ENCODE measurements at places on chromosomes 12 and 14. TPM values are rescaled to one million over a fixed set of nuclear protein-coding genes. Genes with fewer than 3 reads are reported as not detected.

FAM90A1 gene
- polyA plus RNA-seq = not detected

ERBB3 gene
- 0.78 TPM for polyA plus RNA-seq

PLCZ1 gene
- polyA plus RNA-seq = not detected

KRT7 gene
- polyA plus RNA-seq = not detected

PLXNC1 gene
- polyA plus RNA-seq = 76.3 TPM

KRT85 gene
- polyA plus RNA-seq = not detected

RIN3 gene
- not detected for polyA plus RNA-seq

LPCAT3 gene
- polyA plus RNA-seq = 14.4 TPM

NRIP2 gene
- polyA plus RNA-seq = not detected

GXYLT1 gene
- polyA plus RNA-seq = 2.9 TPM

IQSEC3 gene
- polyA plus RNA-seq = 5.4 TPM

C1QL4 gene
- polyA plus RNA-seq = 13.7 TPM

TAS2R43 gene
- 1.1 TPM for polyA plus RNA-seq

LTB4R2 gene
- polyA plus RNA-seq = 3.4 TPM

JDP2 gene
- 17.9 TPM for polyA plus RNA-seq

KRT74 gene
- not detected for polyA plus RNA-seq

TRMT61A gene
- 8.2 TPM for polyA plus RNA-seq

TROAP gene
- 1.3 TPM for polyA plus RNA-seq

RFX4 gene
- not detected for polyA plus RNA-seq

PAX9 gene
- not detected for polyA plus RNA-seq

EPYC gene
- polyA plus RNA-seq = not detected

TSPAN19 gene
- 4.8 TPM for polyA plus RNA-seq

RILPL1 gene
- 1.4 TPM for polyA plus RNA-seq

SLC16A7 gene
- polyA plus RNA-seq = 4.0 TPM

TGM1 gene
- 3.6 TPM for polyA plus RNA-seq

IAPP gene
- not detected for polyA plus RNA-seq

LIMA1 gene
- 4.4 TPM for polyA plus RNA-seq

PLEKHH1 gene
- 32.1 TPM for polyA plus RNA-seq

ADCY4 gene
- polyA plus RNA-seq = not detected

TMCC3 gene
- polyA plus RNA-seq = 1.9 TPM

RIMKLB gene
- polyA plus RNA-seq = 376 TPM

KCNA1 gene
- 11.6 TPM for polyA plus RNA-seq

FAM181A gene
- not detected for polyA plus RNA-seq

ZNF385A gene
- polyA plus RNA-seq = 0.46 TPM

G2E3 gene
- 28.0 TPM for polyA plus RNA-seq

RTL1 gene
- not detected for polyA plus RNA-seq

NTN4 gene
- 8.2 TPM for polyA plus RNA-seq

TAS2R10 gene
- 8.3 TPM for polyA plus RNA-seq

CLEC2A gene
- polyA plus RNA-seq = not detected

CYP27B1 gene
- 1.4 TPM for polyA plus RNA-seq

All from neural cell (in vitro differentiated cells).